Activated CD4-positive, alpha-beta memory T cell treated with anti-CD3 and anti-CD28 coated beads for 36 hours (primary cell): ENCODE measurements at places on chromosomes 4 and X.

- DNase-seq: no peak
Observed at GRCh38 chr4:168831585-168831918, 178.5 kb downstream of the CBR4 start.

DNA sequence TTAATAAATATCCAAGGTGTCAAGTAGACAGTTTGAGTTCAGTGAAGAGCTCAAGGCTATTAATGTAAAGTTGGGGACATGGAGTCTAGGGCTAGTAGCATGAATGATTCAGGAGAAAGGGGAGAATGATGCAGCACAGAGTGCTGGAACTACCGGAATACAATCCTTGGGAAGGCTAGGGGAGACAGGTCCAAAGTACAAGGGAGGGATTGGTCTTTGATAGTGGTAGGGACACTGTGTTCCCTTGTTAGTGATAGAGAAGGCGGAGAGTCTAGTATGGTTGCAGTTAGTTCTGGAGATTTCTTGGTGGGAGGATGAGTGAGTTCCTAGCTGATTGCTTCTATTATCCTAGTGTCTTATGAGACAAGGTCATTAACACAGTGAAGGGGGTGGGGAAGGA, 8.7 kb downstream of the GCNA start:
- no peak for DNase-seq

- no peak for DNase-seq
Observed at GRCh38 chr4:96912716-96913115, 1072.8 kb downstream of the PDHA2 start.

DNA sequence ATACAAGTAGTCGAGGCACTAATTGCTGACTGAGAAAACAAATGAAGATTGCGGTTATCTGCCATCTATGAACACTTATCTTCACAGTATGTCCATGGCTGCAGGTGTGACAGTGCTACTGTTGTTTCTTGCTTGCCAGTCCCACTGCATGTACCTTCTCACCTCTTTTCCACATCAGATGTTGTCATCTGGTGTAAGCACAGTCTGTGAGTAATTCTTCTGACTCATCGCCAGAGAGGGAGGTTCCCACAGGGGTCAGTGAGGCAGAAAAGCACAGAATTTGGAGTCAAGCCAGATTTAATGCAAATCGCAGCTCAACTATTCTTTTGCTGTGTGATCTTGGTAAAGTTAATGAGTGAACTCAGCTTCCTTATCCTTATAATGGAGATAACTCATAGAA, 144.4 kb downstream of the GLRA2 start:
- DNase-seq: peak; percentile 20

- DNase-seq: no peak
Observed at GRCh38 chrX:18575744-18576143, 96.2 kb downstream of the RS1 start.

GRCh38 chrX:38726612-38727011, 74.6 kb upstream of the MID1IP1 start:
- DNase-seq: no peak

- DNase-seq: no peak
Observed at GRCh38 chr4:111639876-111640275, 505.4 kb upstream of the FAM241A start.

DNA sequence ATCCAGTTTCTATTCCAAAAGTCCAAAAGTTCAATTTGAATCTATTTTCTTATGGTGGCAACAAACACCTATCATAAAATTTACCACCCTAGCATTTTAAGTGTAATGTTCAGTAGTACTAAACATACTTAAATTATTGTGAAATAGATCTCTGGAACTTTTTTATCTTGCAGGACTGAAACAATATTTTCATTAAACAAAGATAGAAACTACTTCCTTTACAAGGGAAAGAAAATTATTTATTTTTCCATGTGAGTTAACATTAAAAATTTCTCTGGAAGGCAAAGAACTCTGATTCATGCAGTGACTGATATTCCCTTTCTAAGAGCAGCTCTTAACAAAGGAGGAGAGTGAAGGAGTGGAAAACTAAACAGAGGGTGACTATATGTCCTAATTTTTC, 40.2 kb downstream of the ADH7 start:
- DNase-seq: no peak

DNA sequence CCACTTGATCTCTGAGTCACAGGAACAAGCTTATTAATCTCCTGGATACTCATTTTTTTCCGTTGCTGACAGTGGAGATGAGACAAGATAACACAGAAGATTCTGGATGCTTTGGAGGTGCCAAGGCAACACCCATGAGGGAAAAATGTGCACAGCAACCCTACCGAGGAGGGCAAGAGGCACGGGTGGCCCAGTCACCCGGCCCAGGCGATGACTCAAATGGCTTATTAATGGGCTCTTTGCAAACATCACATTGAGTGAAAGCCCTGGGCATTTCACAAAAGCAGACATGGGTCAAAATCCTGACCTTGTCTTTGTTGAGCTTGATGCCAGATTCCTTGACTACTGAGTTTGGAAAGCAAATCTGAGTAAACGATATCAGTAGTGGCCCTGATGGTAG, 315.1 kb downstream of the STK32B start:
- DNase-seq: no peak

DNA sequence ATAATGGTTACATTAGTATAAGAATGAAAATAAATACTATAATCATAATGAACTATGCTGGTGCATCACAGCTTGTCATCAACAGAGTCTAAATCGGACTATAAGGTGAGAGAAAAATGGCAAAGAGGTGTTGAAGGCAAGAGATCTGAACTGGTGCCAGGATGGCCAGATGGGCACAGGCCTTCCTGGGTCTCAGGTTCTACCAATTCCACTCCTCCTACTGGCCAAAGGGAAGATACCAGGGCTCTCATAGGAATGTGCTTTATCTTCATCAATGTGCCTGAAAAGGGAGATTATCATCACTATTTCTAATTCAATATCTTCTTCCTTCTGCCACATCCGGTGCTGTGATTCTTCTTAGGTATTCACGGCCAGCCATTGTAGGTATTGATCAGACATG, 107.6 kb downstream of the GASK1B start:
- no peak for DNase-seq

GRCh38 chr4:5361968-5362367, 310.7 kb downstream of the STK32B start:
- no peak for DNase-seq

- DNase-seq: no peak
Observed at GRCh38 chrX:34634349-34634748, 22.7 kb downstream of the TMEM47 start.

DNA sequence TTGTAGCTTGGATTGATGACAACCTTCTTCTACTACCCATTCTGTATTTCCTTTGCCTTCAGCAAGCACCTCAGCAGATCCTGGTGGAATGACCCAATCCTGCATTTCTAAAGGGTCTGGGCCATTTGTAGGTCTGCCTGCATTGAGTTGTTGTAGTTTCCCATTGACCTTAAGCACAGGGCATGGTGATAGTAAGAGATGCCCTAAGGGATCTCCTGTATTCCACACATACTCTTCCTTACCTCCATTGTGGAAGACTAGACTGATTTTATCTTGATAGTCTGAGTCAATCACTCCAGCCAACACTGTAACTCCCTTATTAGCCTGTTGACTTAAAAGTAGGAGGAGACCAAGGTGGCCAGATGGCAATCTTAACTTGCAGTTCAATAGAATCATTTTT, 184.5 kb downstream of the GRIA2 start:
- no peak for DNase-seq

DNA sequence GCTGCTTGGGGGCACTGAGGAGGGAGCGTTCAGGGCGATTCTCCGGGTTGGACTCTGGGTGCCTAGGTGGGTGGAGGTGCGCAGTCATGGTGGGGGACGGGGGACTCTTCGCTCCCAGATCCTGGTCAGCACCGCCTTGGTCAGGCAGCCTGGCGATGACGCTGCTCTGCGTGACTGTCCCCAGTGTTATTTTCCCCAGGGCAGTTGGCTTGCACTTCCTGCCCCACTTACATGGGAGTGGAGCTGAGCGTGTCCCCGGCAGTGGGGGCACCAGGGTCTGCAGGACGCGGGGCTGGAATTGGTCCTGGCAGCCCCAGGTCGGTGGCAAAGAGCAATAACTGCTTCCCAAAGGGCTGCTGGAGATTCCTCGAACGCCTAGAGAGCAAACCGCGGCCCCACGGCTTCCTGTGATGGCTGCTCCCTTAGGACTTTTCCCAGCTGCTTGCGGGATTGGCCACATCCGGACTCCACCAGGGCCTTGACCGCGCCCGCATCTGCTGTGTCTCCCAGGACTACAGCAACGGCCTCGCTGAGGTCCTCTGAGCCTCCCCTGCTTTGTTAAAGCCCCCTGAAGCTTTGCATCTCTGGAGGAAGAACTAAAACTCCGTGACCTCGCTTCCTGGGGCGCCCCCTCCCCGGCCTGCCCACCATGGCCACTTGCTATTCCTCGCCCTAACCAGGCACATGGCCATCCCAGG, 35.3 kb upstream of the GPR78 start:
- DNase-seq: no peak
